ENCODE measurements at places on chromosomes 2 and 18. TPM values are rescaled to one million over a fixed set of nuclear protein-coding genes. Genes with fewer than 3 reads are reported as not detected.
A peak's percentile ranks its signal among the peaks of the same experiment; 100 is the strongest.

GRCh38 chr2:25816249-25816648 lies 62.0 kb downstream of the ASXL2 start:
- no peak overlapping the region for H3K4me3 ChIP-seq
- no peaks in the 10 kb centered on the region for H3K27me3 ChIP-seq
- no peak for DNase-seq
- peaks cover 11% of the 10 kb centered on the region for H3K4me1 ChIP-seq
- H3K27ac ChIP-seq: no peak overlapping the region

GRCh38 chr18:51251625-51252024 lies 54.1 kb upstream of the MEX3C start:
- H3K27me3 ChIP-seq: no peaks in the 10 kb centered on the region
- no peak overlapping the region for H3K4me3 ChIP-seq
- DNase-seq: no peak
- no peaks in the 10 kb centered on the region for H3K36me3 ChIP-seq
- no peak overlapping the region for H3K27ac ChIP-seq
- no peaks in the 10 kb centered on the region for H3K4me1 ChIP-seq

GRCh38 chr2:88038263-88039105 lies 17.1 kb downstream of the KRCC1 start:
- no peaks in the 10 kb centered on the region for H3K27me3 ChIP-seq
- H3K4me1 ChIP-seq: no peaks in the 10 kb centered on the region
- no peak overlapping the region for H3K27ac ChIP-seq
- H3K36me3 ChIP-seq: no peaks in the 10 kb centered on the region
- no peak overlapping the region for H3K4me3 ChIP-seq

GRCh38 chr18:79577451-79578395 lies 101.9 kb upstream of the CTDP1 start:
- no peak overlapping the region for H3K4me3 ChIP-seq
- DNase-seq: no peak
- peaks cover 37% of the 10 kb centered on the region for H3K4me1 ChIP-seq
- H3K27me3 ChIP-seq: peaks cover 14% of the 10 kb centered on the region
- no peak overlapping the region for H3K27ac ChIP-seq

- no peak overlapping the region for H3K4me3 ChIP-seq
- H3K27me3 ChIP-seq: no peaks in the 10 kb centered on the region
- H3K4me1 ChIP-seq: peaks cover 15% of the 10 kb centered on the region
- DNase-seq: no peak
- peaks cover 48% of the 10 kb centered on the region for H3K36me3 ChIP-seq
- H3K27ac ChIP-seq: no peak overlapping the region
Observed at GRCh38 chr2:97765933-97766332, 52.6 kb downstream of the ZAP70 start.

DNA sequence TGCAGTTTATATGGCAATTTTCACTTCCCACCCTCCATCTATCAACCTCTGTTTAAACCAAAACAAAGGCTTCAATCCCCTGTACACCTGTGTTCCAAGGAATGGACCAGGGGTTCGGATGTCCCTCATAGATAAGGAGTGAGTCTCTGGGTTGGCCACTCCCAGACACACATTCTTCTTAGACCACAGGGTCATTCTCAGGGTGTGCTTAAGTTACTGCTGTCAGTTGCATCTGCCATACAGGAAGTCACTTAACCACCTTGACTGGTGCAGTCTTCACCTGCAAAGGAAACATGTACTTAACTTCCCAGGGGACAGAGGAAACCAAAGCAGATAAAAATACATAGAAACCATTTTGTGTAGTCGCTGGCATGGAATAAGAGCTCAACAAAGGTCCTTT lies 151.0 kb upstream of the NDUFV2 start:
- H3K4me3 ChIP-seq: peak overlapping the region; percentile 12
- no peak for DNase-seq

- peaks cover 13% of the 10 kb centered on the region for H3K4me1 ChIP-seq
- H3K27ac ChIP-seq: no peak overlapping the region
- no peak overlapping the region for H3K4me3 ChIP-seq
- H3K27me3 ChIP-seq: no peaks in the 10 kb centered on the region
- no peak for DNase-seq
- no peaks in the 10 kb centered on the region for H3K36me3 ChIP-seq
Observed at GRCh38 chr2:172228177-172228808, 125.6 kb upstream of the DLX2 start.

DNA sequence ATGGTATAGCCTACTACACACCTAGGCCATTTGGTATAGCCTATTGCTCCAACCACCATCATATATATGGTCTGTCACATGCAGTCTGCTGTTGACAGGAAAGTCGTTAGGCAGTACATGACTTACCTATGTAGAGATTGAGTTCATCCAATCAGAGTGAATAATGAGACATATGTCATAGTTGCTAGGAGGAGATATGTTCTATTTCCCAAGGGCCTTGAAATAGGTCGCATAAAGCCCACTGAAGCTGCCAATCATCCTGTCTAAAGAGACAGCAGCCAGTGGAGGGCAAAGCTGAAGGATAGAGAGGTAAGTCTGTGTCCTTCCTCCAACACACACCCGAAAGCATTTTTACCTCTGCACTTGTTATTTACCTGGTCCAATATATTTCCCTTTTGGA lies 263.4 kb downstream of the PTPRM start:
- H3K27ac ChIP-seq: no peak overlapping the region
- no peaks in the 10 kb centered on the region for H3K27me3 ChIP-seq
- H3K4me1 ChIP-seq: no peaks in the 10 kb centered on the region
- DNase-seq: no peak
- H3K36me3 ChIP-seq: no peaks in the 10 kb centered on the region
- no peak overlapping the region for H3K4me3 ChIP-seq

DNA sequence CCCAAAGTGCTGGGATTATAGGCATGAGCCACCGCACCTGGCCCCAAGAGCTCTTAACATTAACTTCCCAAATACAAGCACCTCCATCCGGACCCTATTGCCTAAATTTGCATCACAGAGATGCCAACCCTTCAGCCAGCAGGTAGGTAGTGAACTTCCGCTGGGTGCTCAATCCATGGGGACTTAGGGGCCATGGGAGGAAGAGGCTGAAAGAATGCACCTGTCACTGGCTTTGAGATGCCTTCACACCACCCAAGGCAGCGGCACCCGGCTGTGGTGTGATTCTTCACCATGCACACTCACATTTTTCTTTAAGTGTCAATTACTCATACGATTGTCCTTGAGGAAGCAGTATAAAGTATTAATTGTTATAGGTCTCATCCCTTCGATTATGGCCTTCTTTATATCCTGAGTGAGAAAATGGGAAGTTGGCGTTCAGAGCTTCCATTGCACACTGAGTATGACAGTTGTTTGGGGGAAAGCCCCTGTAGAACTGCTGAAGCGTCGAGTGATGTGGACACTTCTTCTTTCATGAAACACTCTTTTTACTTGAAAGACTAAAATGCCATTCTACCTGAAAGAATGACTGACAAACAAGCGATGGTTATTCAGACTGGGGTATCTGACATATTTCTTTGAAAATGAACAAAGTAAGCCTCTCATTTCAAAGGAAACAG lies 51.8 kb upstream of the BIN1 start:
- H3K27ac ChIP-seq: no peak overlapping the region
- no peak for DNase-seq
- H3K4me3 ChIP-seq: no peak overlapping the region
- no peaks in the 10 kb centered on the region for H3K36me3 ChIP-seq
- H3K4me1 ChIP-seq: no peaks in the 10 kb centered on the region

GRCh38 chr2:24898122-24899109 lies 21.6 kb downstream of the ADCY3 start:
- DNase-seq: no peak
- no peaks in the 10 kb centered on the region for H3K4me1 ChIP-seq
- H3K27ac ChIP-seq: no peak overlapping the region
- no peaks in the 10 kb centered on the region for H3K27me3 ChIP-seq

DNA sequence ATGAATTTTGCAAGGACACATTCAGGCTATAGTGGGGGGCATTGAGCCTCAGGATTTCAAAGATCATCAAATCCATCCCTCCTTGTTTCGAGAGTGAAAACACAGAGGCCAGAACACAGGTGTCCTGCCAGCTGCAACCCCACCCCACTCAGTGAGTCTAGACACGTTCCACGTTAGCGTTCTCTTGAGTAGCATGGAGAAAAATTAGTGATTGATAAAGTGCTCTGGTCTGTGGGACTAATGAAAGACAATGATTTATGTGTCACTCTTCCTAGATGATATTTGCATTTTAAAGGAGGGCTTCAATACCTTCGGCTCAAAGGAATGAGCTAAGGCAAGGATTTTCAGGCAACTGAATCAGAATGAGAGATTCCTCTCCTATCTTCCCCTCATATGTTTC lies 43.8 kb downstream of the SLC4A3 start:
- no peak overlapping the region for H3K4me3 ChIP-seq
- no peaks in the 10 kb centered on the region for H3K36me3 ChIP-seq
- peaks cover 25% of the 10 kb centered on the region for H3K27me3 ChIP-seq
- no peaks in the 10 kb centered on the region for H3K4me1 ChIP-seq

GRCh38 chr2:124267794-124268193 lies 242.7 kb downstream of the CNTNAP5 start:
- H3K27me3 ChIP-seq: no peaks in the 10 kb centered on the region
- DNase-seq: no peak
- no peak overlapping the region for H3K27ac ChIP-seq

- no peaks in the 10 kb centered on the region for H3K4me1 ChIP-seq
- no peak overlapping the region for H3K4me3 ChIP-seq
- H3K27me3 ChIP-seq: no peaks in the 10 kb centered on the region
- no peaks in the 10 kb centered on the region for H3K36me3 ChIP-seq
- no peak overlapping the region for H3K27ac ChIP-seq
Observed at GRCh38 chr2:63537306-63537705, 51.0 kb downstream of the WDPCP start.

DNA sequence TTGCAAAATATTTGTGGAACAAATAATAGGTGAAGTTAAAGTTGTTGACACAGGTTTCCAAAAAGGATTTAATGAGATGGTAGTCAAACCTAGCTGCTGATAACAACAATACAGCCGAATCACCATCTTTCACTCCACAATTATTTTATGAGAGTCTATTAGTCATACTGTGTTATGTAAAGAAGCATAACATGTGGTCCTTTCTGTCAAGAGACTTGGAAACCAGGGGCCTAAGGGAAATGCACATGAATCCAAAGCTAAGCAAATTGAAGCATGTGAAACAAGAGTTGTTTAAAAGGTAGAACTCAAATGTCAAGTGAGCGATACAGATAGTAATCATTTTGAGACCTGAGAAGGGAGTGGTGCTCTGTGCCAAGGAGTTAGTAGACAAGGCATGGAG lies 16.0 kb downstream of the CD28 start:
- H3K36me3 ChIP-seq: peaks cover 11% of the 10 kb centered on the region
- H3K27ac ChIP-seq: peak overlapping the region; percentile 75

DNA sequence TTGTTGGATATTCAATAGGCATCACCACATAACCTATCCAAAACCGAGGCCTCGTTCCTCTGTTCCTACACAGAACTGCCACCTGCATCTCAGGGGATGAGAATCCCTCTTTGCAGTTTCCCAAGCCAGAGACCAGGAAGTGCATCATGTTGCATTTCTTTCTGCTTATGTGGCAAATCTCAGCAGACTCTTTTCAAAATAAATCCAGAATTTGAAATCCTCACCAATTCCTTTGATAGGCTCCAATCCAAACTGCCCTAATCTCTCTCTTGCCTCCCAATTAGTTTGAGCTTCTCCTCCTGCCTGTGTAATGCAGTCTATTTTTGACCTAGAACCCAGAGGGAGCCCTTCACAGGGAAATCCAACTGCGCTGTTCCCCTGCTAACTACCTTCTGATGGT lies 215.5 kb downstream of the RNF144A start:
- H3K4me1 ChIP-seq: no peaks in the 10 kb centered on the region
- no peak overlapping the region for H3K27ac ChIP-seq
- H3K4me3 ChIP-seq: no peak overlapping the region
- no peaks in the 10 kb centered on the region for H3K36me3 ChIP-seq
- DNase-seq: no peak
- H3K27me3 ChIP-seq: no peaks in the 10 kb centered on the region

- DNase-seq: no peak
- H3K4me1 ChIP-seq: no peaks in the 10 kb centered on the region
- no peaks in the 10 kb centered on the region for H3K27me3 ChIP-seq
- H3K4me3 ChIP-seq: no peak overlapping the region
- no peaks in the 10 kb centered on the region for H3K36me3 ChIP-seq
- no peak overlapping the region for H3K27ac ChIP-seq
Observed at GRCh38 chr2:40287195-40287594, 164.7 kb downstream of the SLC8A1 start.

DNA sequence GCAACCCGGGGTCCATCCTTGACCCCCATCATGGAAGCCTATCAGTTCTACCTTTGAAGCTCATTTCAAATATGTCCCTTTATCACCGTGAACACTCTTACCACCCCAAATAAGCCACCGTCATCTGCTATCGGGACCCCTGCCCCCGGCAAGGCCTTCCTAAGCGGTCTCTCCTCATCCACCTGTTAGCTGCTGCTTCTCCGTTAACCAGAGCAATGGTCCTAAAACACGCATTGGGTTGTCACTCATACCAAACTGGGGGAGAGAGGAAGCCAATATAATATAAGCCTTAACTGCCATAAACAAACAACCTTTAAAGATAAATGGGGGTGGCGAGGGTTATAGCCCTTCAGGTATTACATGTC lies 680 bp downstream of the ASNSD1 start:
- no peaks in the 10 kb centered on the region for H3K36me3 ChIP-seq
- no peak for DNase-seq
- H3K27me3 ChIP-seq: no peaks in the 10 kb centered on the region
- peaks cover 39% of the 10 kb centered on the region for H3K4me1 ChIP-seq

DNA sequence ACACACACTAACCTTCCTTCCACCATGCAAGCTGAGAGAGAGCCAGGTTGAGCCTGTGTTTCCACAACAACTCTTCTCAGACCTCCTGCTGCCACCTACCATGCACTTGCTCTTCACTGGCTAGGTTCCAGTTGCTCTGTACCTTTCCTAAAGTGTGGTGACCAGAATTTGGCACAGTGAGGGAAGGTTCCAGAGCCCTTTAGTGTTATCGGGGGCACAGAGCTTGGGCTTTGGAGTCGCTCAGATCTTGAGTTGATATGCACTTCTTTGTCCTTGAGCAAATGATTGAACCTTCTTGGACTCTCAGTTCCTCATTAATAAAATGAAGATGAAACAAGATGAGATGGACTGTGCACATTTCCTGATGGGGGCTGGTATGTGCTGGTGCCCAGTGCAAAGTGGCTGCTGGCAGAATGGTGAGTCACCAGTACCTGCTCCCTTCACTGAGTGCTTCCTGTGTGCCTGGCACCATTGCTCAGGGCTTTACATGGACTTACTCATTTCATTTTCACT lies 47.1 kb downstream of the NEDD4L start:
- H3K27me3 ChIP-seq: no peaks in the 10 kb centered on the region
- no peaks in the 10 kb centered on the region for H3K4me1 ChIP-seq

DNA sequence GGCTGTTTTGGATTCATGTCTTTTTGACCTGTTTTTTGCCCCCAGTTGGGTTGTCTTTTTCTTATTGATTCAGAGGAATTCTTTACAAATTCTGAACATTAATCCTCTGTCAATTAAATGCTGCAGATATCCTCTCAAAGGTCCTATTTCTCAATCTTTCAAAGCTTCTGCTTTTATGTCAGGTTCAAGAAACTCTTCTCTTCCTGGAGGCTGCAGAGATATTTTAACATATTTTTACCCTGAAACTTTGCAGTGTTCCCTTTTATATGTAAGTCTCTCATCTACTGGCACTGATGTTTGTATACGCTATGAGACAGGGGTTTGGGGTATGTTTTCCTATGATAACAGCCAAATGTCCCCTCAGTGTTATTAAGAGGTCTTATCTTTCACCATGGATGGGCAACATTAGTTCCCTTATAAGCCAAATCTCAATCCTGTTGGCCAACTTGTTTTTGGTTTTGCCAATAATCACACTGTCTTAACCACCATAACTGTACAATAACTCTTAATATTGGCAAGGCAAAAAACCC lies 159.3 kb downstream of the HDAC4 start:
- no peaks in the 10 kb centered on the region for H3K27me3 ChIP-seq
- H3K4me1 ChIP-seq: peaks cover 16% of the 10 kb centered on the region
- DNase-seq: no peak

CNDP1 gene
- total RNA-seq: not detected

TOGARAM2 gene
- 2.2 TPM for total RNA-seq

RTP5 gene
- total RNA-seq: 1.4 TPM

Measured in T-cell (primary cell).